Body of pancreas (tissue), 4 donors: ENCODE measurements at places on chromosomes 11 and 22.

DNA sequence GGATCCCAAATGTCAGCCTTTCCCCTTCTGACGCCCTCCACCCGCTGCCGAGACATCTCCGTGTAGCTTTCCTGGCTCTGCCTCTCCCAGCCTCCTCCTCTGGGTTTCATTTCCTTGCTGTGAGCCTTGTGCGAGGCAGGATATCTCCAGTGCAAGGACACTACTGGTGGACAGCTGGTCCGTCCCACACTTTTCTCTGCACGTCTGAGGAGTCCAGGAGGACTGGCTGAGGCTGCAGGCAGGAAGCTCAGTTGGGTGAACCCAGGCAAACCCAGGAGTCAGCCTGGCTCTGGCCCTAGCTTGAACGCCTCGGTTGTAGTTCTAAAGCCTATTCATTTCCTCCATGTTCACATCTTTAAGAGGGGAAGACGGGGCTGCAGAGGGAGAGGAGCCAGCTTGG, 145.5 kb downstream of the ST3GAL4 start:
- DNase-seq = no peak

GRCh38 chr22:50696251-50696798, 23.7 kb downstream of the SHANK3 start:
- DNase-seq = no peak

- no peak for DNase-seq
These were observed 52.8 kb upstream of the LDLRAD3 start for GRCh38 chr11:35891096-35891495.

DNA sequence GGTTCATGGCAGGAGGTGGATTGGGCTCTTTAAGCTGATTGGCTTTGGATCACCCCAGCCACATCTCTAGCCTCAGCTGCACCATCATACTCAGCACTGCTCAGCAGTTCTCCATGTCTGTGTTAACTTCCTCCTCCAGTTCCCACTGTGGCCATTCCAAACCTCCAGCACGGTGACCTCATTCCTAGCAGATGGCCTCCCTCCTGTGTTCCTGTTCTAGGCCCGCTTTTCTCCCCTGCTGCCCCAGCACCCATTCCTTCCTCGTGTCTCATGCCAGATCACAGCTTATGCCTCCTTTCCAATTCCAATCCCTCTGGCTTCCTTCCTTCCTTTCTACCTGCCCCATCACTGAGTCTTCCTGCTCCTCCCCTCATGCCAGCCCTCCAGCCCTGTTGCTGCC, 96.1 kb downstream of the MICAL2 start:
- DNase-seq = no peak

- DNase-seq = no peak
These were observed 4.1 kb upstream of the SLC25A1 start for GRCh38 chr22:19182472-19183157.

GRCh38 chr11:71895961-71896360, 17.7 kb downstream of the DEFB131B start:
- no peak for DNase-seq

DNA sequence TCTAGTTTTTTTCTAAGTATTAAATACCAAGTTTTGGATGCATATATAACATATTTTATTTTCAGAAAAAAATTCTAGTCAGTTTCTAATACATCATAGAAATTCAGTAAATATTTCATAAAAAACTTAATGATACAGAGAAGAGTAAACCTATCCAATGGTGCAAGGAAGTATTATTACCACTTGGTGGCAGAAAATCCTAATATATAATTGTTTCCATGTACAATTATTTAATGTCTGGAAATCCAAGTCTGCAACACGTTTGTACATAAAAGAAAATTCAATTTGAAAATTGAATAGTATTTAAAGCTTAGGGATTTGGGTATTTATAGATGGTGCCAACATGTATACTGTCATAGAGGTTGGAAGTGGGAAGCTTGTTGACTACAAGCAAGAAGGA, 127.0 kb downstream of the TRPC6 start:
- DNase-seq = no peak

DNA sequence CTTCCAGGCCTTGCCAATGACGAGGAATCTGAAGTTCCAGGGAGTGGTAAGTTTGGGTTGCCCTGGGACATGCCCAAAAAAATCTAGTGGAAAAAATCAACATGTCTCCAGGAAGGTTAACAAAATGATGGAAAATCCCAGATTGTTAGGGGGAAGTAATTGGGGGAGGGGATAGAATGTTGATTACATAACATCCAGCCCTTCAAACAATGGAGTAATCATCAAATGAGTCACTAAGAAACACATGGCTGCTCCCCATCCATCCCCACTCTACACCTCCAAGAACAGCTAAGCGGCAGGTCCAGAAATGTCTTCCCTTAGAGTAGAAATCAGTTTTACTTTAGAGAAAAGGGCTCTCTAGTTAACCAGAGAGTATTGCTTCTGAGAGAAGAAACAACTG, 94.9 kb downstream of the ETS1 start:
- no peak for DNase-seq

- peak; percentile 46 for DNase-seq
These were observed 3.7 kb downstream of the MAFF start for GRCh38 chr22:38205261-38206128.

DNA sequence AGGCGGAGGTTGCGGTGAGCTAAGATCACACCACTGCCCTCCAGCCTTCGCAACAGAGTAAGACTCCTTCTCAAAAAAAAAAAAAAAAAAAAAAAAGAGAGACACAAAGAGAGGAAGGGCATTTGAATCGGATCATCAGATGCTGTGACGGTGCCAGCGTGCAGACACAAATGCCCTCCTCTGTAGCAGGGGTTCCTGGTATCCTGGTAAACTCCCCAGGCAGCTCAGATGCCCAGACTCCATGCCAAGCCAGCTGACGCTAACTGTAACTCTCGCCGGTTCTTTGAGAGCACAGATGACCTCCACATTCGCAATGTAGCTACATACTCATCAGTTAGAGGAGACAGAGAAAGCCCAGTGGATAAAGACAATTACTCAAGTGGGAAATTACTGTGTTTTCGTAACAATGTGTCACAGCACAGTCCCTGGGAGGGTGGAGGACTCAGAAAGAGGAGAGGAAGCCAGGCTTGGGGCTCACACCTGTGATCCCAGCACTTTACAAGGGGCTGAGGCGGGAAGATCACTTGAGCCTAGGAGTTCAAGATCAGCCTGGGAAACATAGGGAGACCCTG, 153.1 kb downstream of the BRD1 start:
- DNase-seq = no peak
